ENCODE measurements at places on chromosomes 12 and 14. TPM values are rescaled to one million over a fixed set of nuclear protein-coding genes. Genes with fewer than 3 reads are reported as not detected.

Gene TC2N
- 16.7 TPM for total RNA-seq

- DNase-seq = no peak
These were observed 120.0 kb upstream of the SLC38A2 start for GRCh38 chr12:46492471-46493085.

DNA sequence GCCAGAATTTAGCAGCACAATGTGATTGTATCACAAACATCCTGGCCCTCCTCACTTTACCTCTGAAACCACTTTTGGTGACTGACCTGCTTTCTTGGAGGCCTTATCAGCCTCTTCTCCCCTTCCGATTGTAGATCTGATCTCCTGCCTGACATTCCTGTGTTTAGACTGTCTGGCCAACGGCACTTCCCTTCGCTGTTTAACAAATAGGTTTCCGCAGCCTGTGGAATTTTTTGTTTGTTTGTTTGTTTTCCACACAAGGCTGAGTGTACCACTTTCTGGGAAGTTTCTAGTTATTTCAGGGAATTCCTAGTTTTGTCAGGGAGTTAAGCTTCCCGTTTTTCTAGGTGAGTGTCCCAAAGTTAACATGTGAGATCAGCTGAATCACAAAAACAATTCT is 65.9 kb upstream of the CDKN3 start:
- no peak for DNase-seq

Gene KRT78
- not detected for total RNA-seq

- DNase-seq = no peak
These were observed 1.8 kb upstream of the SP1 start for GRCh38 chr12:53378222-53378621.

Gene KRT74
- total RNA-seq = not detected

Gene B3GNT4
- 1.6 TPM for total RNA-seq
